ENCODE measurements at places on chromosomes 11 and 22.

- no peak for DNase-seq
These were observed 26.0 kb upstream of the TCF20 start for GRCh38 chr22:42296381-42296853.

DNA sequence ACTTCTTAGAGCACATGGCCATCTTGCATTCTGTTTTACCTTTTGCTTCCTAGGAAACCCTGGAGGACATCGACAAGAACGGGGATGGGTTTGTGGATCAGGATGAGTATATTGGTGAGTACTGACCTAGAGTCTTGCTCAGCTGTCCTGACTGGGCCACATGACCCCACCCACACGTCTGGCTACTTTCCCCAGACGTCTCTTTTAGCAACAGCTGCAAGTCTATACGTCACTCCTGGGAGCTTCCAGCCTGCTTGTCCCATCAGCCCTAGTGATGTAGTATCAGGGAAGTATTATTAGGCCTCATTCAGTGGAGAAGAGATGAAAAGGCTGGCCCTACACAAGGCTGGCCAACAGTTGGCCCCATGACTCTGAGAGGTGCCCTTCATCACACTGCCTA, 9.6 kb downstream of the RCN1 start:
- DNase-seq = no peak

DNA sequence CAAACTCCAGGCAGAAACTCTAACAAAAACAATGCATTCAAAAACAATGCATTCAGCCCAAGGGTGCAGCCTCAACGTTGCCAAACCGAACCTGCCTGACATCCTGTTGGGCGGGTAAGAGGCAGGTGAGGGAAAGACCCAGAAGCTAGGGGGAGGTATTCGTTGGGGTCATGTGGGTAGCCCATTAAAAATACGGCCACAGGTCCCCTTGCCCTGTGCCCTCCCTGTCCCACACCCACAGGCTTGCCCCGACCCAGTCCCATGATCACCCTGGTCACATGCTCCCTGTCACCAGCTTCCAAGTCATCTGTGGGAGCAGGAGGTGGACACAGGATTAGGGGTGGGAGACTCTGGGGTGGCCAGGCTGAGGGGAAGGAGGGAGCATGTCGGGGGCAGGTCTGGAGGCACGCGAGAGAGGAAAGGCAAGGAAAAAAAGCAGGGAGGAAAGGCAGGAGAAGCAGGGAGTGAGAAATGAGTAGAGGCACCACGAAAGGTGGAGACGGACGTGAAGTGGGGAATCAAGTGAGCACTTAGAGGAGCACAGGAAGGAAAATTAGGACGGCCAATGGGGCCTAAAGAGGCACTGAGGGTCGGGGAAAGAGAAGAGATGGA, 683 bp downstream of the PLA2G6 start:
- DNase-seq = no peak

- no peak for DNase-seq
These were observed 39.9 kb downstream of the PTPRJ start for GRCh38 chr11:48020092-48020755.

DNA sequence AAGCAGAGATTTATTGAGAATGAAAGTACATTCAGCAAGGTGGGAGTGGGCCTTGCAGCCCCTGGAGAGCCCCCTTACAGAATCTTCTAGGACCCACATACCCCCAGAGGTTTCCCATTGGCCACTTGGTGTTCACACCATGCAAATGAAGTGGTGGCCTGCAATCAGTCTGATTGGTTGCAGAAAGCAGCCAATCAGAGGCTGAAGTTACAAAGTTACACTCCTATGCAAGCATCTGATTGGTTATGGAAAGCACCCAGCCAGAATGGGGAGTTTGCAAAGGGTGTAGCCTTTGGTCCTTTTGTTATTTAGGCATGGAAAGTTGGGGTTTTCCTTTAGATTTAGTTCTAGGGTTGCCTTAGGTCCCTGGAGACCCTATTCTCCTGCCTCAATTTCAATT, 34.9 kb downstream of the UVRAG start:
- DNase-seq = no peak

DNA sequence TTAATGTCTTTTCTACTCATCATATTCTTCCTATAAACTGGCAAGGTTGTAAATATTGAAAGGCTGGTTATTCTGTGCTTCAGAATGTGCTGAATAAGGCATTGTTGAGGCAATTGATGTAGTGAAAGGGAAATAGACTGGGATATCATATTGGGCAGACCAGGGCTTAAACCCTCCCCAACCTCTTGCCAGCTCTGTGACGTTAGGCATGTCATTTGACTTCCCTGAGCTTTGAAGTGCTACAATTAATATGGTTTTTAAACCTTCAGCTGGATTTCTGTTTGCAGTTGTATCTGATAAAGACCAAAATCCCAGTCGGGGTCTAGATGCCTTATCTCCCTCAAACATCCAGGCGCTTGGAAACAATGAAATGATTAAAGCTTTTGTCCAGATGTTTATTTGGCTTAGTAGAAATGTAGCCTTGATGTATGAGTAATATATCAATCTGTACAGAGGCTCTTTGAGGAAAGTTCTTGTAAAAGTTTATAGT, 208.1 kb downstream of the DBX1 start:
- DNase-seq = peak; percentile 68

- DNase-seq = no peak
These were observed 14.7 kb downstream of the APOL3 start for GRCh38 chr22:36145881-36146280.

- DNase-seq = peak; percentile 90
These were observed 45.7 kb upstream of the DEFB108B start for GRCh38 chr11:71787098-71787823.

- no peak for DNase-seq
These were observed 13.0 kb downstream of the GALNT18 start for GRCh38 chr11:11608783-11609232.

DNA sequence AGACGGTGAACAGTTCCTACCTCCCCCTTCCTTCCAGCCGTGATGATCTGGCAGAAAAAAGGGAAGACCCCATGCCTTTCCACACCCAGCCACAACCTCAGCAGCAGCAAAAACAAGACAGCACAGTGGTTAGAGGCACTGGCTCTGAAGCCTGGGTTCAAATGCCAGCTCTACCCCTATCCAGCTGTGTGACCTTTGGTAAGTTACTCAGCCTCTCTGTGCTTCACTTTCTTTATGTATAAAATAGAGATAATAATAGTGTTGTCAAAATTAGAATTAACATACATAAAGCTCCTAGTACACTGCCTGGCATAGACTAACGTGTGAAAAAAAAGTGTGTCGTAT, 4.2 kb downstream of the NRXN2 start:
- no peak for DNase-seq

DNA sequence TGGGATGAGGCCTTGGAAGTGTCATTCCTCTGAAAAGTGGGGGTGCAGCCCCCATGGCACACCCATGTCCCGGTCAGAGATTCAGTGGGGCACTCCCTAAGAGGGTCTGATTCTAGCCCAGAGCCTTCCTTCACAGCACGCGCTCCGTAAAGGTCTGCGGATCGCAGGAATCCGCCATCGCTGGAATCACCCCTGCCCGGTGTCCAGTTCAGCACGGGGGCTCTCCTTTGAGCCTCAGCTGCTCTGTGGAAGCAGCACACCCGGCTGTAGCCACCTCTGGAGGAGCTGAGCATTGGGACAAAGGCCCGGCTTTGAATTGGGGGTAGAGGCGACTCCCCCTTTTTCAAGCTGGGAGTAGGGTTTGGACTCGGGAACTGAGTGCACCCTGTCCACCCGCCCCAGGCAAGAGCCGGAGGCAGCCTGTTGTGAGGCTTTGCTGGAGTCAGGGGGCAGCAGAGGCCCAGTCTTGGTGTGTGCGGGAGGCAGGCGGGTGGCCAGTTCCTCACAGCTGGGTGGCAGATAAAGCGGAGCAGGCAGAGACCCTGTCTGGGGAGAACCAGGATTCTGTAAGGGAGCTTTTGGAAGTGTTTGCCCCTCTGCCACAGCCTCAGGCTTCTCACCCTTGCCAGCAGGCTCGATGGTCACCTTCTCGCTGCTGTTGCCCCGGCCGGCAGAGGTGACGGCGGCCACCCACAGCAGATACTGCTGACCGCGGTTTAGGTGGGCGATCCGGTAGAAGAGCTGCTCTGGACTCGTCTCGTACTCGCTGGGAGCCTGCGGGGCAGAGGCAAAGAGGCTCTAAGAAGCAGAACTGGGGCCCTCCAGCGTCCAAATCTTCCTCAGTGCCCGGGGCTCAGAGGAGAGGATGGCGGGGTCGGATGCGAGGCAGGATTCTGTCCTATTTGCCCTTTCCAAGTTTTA, 115.9 kb downstream of the CEP164 start:
- no peak for DNase-seq

- no peak for DNase-seq
These were observed 37.3 kb downstream of the C11orf96 start for GRCh38 chr11:43979571-43980219.

GRCh38 chr11:11798586-11799438, 43.0 kb upstream of the USP47 start:
- peak; percentile 29 for DNase-seq
